GDM1 (cell line): ENCODE measurements at places on chromosomes 11 and 22.

- DNase-seq = no peak
These were observed 11.0 kb upstream of the GRAMD4 start for GRCh38 chr22:46609175-46609690.

- no peak for DNase-seq
These were observed 475.4 kb upstream of the FAT3 start for GRCh38 chr11:91749251-91749650.

- peak; percentile 66 for DNase-seq
These were observed 33.9 kb downstream of the LMO2 start for GRCh38 chr11:33857933-33858371.

- no peak for DNase-seq
These were observed 2.3 kb downstream of the GAB2 start for GRCh38 chr11:78415338-78415737.

GRCh38 chr11:15665368-15665871 lies 550.7 kb downstream of the INSC start:
- no peak for DNase-seq

DNA sequence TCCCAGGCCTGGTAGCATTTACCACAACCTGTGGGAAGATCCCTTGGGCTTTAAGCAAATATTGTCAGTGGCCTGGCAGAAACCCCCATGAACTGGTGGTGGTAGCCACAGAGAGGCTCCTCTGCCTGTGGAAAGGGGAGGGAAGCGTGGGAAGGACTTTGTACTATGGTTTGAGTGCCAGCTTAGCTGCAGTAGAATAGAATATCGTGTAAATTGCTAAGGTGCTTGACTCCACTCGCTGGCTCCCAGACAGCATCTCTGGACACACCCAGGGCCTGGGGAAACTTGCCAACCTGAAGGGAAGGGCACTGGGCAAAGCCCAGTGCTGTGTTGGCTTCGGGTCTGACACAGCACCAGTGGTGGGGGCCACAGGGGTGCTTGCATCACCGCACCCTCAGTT lies 52.6 kb downstream of the XRRA1 start:
- no peak for DNase-seq

GRCh38 chr11:20178976-20179375 lies 18.7 kb upstream of the DBX1 start:
- DNase-seq = no peak

- DNase-seq = no peak
These were observed 15.9 kb upstream of the MMP7 start for GRCh38 chr11:102546427-102546826.

DNA sequence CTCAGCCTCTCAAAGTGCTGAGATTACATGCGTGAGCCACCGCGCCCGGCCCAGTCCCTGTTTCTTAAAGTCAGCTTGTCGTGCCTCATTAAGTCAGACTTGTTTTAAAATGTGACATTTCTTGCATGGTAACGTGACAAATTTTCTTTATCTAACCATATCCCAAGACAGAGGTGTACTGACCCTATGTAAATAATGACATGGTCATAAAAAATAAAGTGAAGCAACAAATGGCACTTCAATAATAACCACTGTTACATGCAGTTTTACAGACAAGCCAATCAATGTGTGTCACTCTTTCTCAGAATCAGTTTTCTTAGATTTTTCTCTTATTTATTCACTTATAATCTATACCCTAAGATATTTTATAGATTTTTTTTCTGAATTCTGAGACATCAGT lies 26.5 kb upstream of the SIK2 start:
- DNase-seq = no peak

DNA sequence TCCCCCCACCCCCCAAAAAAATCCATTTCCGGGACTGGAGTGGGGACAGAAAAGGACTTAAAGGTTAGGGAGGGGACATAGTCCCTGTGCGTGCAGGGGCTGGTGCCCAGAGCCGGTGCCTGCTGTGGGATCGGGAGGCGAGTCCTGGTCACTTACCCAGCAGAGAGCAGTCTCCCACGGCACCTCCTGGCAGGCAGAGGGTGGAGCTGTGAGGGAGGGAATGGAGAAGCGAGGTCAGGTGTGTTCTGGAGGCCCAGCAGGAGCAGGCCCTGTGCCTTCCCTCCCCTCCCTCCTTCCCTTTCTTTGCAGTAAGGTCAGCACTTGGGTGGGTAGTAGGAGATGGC lies 28.4 kb downstream of the SHANK3 start:
- no peak for DNase-seq

GRCh38 chr22:23000657-23001347 lies 69.5 kb upstream of the GNAZ start:
- DNase-seq = no peak

DNA sequence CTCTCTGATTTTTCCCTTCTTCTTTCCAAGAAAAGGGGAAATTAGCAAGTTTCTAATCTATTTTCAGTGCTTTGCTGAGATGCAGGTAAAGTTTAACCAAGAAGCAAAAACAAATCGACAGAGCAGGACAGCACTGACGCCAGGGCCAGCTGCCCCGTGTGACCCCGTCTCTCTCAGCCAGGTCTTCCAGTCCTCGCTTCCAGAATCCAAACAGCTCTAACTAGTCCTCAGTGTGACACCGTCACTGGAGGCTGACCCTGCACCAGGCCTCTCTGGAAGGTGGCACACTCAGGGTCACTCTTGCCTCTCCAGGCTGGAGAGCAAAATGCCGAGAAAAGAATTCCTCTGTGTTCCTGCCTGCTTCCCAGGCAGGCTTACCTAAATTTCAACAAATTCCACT lies 44.8 kb downstream of the SHANK2 start:
- no peak for DNase-seq

DNA sequence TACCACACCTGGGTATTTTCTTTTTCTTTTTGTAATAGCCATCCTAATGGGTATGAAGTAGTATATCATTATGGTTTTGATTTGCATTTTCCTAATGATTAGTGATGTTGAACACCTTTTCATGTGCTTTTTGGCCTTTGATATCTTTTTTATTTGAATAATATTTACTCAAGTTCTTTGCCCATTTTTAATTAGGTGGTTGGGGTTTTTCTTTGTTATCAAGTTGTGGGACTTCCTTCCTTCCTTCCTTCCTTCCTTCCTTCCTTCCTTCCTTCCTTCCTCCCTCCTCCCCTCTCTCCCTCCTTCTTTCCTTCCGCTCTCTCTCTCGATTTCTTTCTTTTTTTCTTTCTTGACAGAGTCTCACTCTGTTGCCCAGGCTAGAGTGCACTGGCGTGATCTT lies 75.0 kb upstream of the PDGFD start:
- DNase-seq = no peak

GRCh38 chr11:94211261-94211830 lies 82.7 kb downstream of the PANX1 start:
- no peak for DNase-seq

DNA sequence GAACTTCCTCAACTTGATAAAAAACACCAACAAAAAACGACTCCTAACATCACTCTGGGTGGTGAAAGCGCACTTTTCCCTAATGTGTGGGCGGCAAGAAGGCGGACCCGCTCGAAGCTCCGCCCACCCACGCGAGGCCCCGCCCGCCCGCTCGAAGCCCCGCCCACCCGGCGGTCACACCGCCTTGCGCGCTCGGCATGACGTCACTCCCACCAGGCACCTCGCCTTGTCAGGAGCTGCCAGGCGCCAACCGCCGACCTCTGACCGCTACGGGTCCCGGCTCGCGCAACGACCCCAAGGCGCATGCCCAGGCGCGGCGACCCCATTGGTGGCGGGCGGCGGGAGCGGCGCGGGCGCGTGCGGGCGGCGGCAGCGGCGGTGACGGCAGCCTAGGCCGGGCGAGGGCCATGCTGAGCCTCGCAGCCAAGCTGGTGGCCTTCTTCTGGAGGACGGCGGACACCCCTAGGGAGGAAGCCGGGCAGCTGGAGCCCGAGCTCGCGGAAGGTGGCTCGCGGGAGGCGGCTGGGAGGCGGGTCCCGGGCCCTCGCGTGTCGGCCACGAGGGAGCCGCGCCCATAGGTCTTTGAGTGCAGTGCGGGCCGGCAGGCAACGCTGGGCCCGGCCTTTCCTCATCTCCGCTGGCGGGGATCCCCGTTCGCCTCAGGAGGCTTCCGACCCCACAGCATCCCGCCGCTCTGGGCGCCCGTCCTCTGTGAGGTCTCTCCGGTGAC lies at the start of gene MOV10L1:
Gene MOV10L1, plus strand, starts transcription at position 325 of the 730 bp plus-strand sequence. Its CDS starts 83 bp downstream, at position 408.
- DNase-seq = no peak

DNA sequence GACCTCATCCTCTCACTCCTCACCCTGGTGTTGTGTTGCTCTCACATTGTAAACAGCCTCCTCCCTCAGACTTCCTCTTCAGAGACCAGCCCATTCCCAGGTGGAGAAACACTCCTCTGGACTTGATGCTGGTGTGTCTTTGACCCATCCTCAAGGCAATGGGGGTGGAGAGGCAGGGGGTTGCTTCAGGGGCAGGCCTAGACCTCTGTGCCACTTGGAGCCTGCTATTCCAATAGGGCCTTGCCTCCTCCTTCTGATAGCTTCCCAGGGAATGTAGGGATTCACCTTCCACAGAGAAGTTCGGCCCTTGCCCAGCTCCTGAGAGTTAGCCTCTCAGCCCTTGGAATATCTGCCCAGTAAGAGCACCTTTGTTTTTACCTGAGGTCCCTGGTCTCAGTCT lies 606.6 kb upstream of the CADM1 start:
- DNase-seq = no peak

DNA sequence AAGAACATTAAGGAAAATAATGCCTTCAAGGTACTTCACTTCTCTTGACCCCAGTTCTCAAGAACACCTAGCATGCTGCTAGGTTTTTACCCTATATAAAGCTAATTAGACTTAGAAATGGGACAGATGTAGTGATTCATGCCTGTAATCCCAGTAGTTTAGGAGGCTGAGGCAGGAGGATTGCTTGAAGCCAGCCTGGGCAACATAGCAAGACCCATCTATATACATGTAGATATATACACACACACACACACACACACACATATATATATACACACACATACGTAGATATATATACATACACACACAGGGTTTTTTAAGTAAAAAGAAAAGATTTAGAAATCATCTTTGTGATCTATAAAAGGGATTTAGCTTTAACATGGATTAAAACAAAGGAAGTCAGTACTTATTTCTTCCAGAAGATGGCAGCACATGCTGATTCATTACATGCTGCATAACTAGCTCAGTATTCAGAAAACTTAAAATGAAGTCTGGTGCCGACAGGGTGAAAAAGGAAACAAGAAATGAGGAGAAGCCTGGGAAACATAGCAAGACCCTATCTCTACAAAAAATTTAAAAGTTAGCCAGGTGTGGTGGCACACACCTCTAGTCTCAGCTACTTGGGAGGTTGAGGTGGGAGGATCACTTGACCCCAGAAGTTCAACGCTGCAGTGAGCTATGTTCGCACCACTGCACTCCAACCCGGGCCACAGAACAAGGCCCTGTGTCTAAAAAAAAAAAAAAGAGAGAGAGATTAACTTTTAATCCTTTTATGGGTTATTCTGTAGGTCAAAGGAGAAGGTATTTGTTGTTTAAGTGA lies 28.5 kb upstream of the RBX1 start:
- peak; percentile 2 for DNase-seq

GRCh38 chr22:31945443-31945855 lies 1.1 kb downstream of the YWHAH start:
- no peak for DNase-seq

- no peak for DNase-seq
These were observed 497.2 kb downstream of the BUD13 start for GRCh38 chr11:116275635-116276034.

GRCh38 chr11:32713496-32713895 lies 81.0 kb downstream of the CCDC73 start:
- DNase-seq = peak; percentile 2

DNA sequence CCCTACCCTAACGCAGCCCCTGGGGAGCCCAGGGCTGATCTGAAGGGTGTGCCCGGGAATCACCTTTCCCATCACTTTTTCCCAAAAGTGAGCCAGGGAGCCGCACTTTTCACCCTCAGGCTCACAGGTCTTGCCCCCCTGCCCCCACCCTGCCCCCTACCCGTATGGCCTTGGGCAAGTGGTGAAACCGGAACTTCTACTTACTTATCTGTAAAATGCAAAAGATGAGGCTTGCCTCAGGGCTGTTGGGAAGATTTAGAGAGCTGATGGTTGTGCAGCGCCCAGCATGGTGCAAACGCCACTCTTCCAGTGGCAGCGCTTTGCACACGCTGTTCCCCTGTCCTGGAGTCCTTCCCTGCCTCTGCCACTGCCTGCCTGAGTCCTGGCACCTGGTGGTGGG lies 8.0 kb downstream of the SYT12 start:
- DNase-seq = no peak

- DNase-seq = peak; percentile 87
These were observed 43.6 kb downstream of the LRRC32 start for GRCh38 chr11:76626921-76627401.

GRCh38 chr11:92226331-92227229 lies 2.0 kb downstream of the FAT3 start:
- DNase-seq = no peak
